ENCODE measurements at places on chromosomes 3 and 15.

DNA sequence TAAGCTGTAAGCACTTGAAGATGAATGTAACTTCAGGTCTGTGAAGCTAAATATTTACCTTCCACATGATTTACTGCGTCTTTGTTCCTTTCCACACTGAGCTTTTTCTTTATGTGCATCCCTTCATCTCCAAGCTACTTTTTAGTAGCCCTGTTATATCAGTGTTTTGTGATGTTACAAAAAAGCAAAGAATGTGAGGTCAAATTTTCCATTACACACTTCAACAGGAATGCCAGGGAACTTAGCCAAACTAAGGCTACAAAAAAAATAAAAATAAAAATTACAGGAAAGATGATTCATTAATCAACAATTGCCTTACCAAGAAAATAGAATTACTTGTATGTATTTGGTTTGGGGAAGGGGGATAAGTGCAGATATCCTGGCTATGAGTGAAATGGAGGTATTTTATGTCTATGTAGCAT is 73.0 kb downstream of the FILIP1L start:
- no peak for DNase-seq

GRCh38 chr3:65466300-65466988 is 572.3 kb downstream of the MAGI1 start:
- DNase-seq, result no peak

DNA sequence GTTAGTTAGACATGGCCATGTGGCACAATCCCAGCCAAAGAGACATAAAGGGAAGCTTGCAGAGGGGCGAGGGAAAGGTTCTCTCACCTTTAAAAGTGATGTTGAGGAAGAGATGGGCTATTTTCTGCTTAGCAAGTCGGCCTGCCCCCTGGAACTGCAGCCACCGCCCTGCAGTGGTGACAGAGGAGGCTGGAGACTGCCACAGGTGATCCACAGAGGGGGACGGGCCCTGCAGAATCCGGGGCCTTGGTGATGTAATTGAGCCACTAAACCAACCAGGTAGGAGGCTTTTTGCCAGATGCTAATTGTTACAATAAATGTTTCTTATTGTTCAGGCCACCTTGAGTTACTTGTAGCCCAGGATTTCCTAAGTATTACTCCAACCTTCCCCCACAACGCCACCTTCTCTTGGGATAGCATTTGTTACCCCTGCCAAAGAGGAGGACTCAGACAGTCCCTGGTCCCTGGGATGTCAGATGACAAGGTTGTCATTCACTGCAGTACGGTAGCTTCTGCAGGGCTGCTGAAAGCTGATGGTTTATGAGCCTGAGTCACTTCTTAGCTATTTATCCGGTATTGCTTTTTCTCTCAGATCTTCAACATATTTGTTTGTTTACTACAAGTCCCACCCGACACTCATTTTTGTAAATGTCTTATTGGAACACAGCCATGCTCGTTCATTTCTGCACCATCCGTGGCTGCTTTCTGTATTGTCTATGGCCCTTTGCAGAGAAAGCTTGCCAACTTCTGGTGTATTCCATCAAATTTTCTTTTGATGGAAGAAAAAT is 63.3 kb upstream of the SEC61A1 start:
- DNase-seq, result no peak

DNA sequence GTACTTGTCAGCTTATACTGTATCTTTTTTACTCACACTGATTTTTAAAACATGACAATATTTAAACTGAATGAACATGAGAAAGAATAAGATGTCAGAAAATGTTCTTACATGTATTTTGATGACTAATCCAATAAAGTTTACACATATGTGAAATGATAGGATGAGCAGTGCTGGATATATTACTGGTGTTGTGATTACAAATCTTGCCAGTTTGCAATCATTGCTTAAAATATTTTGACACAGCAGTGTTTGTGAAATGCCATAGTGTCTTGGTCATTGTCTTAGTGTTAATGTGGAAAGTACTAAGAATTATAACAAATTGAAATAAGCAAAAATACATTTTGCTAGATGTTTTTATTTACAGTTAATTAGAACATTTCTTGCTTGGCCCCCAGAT is 118.7 kb upstream of the MLF1 start:
- DNase-seq, result no peak

GRCh38 chr3:148839805-148840204 is 12.2 kb downstream of the CPB1 start:
- DNase-seq, result no peak

DNA sequence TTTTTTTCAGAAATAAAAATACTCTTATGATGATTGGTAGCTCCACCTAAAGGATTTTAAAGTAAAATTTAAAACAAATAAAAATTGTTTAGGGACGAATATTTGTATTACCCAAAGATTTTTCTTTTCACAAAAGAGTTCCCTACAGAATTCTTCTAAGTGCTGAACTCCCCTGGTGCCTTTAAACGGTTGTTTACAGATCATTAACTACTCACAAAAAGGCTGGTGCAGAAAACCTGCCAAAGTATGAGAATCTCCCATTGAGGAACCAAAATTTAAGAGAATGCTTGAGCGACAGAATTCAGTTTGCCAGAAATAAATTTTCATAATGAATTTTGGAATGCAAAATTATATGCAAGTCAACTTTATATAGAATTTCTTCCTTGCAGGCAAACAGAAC is 497.8 kb upstream of the NR2F2 start:
- no peak for DNase-seq

GRCh38 chr3:2822611-2823010 is 287.6 kb downstream of the IL5RA start:
- DNase-seq, result no peak
